CD4-positive, alpha-beta T cell treated with Interleukin-6 at 100 ng/mL for 8 hours (primary cell): ENCODE measurements at places on chromosomes 7 and 10.

- DNase-seq, result no peak
Observed at GRCh38 chr7:92423710-92424131, 23.6 kb upstream of the GATAD1 start.

- DNase-seq, result no peak
Observed at GRCh38 chr7:98049034-98049433, 57.6 kb upstream of the LMTK2 start.

DNA sequence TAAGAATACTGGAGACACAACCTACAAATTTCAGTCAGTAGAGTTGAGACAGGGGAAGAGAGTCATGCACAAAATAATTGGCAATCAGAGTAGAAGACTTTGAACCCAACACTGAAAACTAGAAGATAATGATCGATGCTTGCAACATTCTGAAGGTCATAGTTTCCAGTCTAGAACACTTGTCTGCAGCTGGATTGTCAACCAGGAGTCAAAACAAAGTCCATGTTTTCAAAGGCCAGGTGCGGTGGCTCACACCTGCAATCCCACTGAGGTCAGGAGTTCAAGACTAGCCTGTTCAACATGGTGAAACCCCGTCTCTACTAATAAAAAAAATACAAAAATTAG, 26.8 kb upstream of the SMURF1 start:
- no peak for DNase-seq

DNA sequence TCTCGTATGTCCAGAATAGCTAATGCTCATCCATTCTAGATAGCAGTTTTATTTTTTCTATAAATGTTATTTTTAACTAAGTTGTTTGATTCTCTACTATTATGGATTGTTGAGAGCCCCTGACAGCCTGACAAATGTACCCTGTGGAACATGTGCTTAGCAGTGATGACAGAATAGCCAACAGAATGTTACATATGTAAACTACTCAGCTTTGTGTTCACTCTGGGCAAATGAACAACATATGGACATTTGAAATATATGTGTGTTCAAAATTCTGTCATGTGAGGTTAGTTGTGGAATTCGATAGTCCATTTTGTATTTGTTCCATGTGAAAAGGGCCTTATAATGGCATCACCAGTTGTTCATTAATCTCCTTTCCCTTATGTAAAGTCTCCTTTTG, 199.7 kb downstream of the EXOC4 start:
- no peak for DNase-seq

DNA sequence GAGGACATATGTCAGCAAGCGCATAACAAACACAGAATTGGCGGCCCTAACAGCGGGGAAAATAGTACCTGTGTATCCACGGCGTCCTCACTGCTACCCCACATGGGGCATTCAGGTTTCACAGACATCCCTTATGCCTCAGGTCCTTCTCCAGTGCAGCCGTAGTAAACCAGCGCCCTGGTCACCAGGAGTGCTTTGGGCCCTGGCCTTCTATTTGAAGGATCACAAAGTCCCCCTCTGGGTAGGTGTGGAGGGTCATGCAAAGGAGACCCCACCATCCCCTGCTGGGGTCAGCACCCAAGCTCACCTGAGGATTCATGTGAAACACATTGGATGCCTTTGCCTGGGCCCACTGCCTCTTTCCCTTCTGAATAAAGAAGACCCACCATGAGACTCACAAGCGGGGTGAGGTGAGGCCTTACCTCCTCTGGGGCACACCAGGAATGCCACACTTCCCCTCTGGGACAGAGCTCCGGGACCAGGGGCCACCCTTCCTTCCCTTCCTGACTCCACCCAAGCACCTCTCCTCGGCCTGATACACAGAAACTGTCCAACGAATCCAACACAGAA, 18.8 kb downstream of the CLRN3 start:
- DNase-seq, result no peak

DNA sequence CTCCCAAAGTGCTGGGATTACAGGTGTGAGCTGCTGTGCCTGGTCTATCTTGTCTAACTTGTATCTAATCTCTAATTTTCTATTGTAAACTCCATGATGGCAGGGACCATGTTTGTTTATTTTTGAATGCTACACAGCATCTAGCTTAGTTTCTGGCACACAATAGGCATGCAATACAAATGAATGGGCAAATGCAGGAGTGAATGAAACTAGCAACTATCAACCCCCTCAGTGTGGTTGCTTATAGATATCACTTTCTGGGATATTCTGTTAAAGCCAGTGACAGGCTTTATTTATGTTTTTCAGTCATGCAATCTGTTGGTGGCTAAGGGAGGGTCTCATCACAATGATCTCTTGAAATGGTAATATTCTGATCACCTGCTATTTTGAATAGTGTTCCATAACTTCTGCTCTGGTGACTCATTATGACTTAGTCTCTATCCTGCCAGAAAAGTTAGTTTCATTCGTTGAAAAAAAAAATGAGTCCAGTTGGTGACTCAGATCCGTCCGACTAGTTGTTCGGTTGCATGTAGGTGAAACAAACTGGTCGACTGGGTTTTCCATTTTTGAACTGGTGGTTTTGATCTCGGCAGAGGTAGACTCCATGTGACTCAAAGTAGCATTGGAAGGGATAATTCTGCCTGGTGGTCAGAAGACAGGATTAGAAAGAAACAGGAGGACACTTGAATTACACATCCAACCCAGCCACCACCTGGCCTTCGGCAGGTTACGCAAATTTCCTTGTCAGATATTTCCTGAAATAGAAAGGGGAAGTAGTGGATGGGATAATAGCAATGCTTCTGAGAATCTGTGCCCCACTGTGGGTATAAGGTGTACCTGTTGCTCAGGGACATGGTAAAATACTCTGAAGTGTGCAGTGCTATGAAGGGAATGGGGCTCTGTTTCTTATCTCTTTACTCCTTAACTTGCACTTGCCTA, 76.8 kb downstream of the GATA3 start:
- DNase-seq, result peak; percentile 20

- DNase-seq, result no peak
Observed at GRCh38 chr7:132618956-132619305, 42.7 kb upstream of the PLXNA4 start.

GRCh38 chr7:55053651-55054571, 35.1 kb downstream of the EGFR start:
- DNase-seq, result no peak

- no peak for DNase-seq
Observed at GRCh38 chr10:44954962-44955361, 4.6 kb upstream of the RASSF4 start.

DNA sequence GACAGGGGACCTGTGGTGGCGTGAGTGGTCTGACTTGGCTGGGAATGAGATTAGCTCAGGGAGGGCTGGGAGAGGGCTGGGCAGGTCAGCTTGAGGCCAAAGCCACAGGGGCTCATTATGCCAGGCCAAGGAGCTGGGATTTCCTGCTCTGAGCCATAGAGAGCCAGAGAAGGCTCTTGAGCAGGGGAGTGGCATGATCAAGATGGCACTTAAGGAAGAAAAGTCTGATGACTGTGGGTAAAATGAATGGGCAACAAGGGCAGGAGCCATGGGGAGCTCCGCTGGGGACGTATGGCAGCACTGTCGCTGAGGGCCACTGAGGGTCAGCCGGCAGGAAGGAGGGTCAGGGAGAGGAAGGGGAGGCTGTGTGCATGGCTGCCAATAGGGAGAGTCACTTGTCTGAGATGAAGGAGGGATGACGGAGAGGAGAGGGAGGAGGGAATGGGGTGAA, 5.8 kb downstream of the ANTXRL start:
- no peak for DNase-seq

- DNase-seq, result no peak
Observed at GRCh38 chr7:139651308-139651707, 126.5 kb downstream of the HIPK2 start.

GRCh38 chr10:9625304-9625703, 1392.4 kb upstream of the CELF2 start:
- no peak for DNase-seq

DNA sequence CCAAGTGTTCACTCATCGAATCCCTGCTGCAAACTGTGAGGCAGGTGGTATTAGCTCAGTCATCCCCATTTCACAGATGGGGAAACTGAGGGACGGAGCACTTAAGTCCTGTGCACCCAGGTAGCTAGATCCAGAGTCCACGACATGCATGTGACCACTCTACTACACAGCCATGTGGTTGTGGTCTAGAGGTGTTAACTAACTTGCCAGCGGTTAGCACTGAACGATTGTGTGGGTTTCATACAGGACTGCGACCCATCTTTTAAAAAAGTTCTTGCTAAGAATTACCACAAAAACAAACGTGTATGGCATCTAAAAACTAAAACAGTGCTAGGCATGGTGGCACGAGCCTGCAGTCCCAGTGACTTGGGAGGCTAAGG, 16.1 kb upstream of the ABCC2 start:
- no peak for DNase-seq

DNA sequence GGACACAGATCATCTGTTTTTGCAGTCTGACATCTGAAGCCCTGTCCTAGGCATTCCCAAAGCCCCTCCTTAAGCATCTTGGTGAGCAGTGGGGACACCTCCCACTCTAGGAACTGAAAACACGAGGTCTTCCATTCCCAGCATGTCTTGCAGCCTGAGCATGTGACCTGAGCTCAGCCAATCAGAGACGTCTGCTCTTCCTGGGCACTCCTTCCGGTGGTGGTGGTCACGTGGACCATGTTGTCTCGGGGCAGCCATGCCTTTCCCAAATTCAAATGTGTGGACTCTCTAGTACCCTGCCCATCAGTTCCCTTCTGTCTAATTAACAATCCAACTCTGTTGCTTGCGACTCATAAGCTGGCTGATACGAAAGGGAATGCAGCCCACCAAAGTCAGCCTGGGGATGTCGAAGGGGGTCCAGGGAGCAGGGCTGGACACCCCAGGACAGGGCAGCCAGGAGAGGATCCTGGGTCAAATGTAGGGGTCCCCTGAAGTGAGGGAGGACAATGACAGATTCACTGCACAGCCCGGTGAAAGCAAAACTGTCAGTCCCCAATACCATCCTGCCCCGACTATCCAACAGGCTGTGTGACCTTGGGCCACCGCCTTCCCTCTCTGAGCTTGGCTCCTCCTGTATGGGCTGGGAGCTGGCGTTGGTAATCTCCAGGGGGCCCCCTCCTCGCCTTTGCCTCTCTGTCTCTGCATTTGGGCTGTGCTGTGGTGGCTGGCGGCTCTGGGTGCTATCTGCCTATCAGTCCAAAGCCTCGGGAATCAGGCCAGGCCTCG, 57.4 kb upstream of the BAIAP2L1 start:
- no peak for DNase-seq

GRCh38 chr7:131108212-131108940, 219.3 kb upstream of the MKLN1 start:
- peak; percentile 66 for DNase-seq

DNA sequence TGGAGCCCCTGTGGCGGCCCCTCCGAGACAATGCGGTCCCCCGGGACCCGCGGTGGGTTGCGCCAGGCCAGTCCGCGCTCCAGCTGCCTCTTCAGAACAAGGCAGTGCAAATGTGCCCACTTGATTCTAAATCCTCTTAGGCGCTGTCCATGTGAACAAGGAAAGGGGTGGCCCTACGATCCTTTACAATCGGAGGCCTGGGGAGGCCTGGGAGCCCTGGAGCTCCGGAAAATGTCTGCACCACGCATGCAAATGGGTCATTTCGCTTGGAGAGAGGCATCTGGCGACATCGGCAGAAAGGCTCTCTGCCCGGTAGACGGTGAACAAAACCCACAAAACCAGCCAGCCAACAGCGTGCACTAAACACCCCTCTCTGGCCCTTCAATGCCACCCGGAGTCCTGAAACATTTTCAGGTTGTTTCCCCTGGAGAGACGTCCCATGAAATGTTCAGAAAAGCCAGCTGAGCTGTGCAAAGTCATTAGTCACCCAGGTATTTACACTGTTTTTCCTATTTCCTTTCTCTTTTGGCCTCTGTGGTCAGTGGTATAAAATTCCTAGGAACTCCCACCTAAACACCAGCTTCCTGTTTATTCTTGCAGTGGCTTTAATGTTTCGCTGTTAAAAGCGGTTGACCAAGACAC, 102.8 kb upstream of the ZNF438 start:
- DNase-seq, result no peak

GRCh38 chr7:134941185-134941900, 45.0 kb upstream of the AGBL3 start:
- no peak for DNase-seq

DNA sequence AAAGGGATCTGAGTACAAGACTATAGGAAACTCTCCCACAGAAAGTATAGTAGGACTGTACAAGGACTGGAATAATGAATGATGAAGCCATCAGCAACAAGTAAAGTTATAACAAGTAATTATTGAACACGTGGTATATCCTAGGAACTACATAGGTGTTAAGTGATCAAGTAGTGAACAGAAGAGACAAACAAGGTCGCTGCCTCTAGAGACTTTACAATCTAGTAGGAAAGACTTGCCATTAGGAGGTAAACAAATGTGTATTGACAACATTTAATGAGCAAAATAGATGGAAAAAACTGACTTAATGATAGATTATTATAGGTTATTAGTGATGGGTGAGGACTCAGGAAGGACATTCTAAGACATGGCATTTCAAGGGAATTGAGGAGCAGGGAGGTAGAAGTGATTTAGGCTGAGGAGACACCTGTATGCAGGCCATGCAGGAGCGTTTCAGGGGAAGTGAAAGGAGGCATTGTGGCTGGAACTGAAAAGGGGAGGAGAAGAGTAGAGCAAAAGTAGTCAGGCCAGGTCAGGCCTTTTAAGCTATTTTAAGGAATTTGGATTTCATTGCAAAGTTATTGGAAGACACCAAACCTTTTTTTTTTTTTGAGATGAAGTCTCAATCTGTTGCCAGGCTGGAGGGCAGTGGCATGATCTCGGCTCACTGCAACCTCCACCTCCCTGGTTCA, 8.5 kb upstream of the GLCCI1 start:
- no peak for DNase-seq

DNA sequence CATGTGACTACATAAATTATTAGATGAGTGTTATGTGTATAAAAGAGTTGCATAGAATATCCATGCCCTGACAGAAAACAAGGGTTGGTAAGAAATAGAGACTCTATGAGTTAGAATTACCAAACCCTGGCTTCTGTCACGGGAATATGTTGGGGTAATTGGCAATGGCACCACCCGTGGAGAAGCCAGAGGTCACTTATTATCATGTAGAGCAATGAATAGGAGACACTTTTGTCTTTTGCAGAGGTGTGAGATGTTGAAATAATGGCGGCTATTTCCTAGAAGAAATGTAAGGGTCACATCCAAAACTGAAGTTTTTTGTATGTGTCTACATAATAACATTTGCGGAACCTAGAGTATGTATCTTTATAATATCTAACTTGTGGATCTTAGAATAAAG, 35.3 kb downstream of the ABCB5 start:
- DNase-seq, result no peak

DNA sequence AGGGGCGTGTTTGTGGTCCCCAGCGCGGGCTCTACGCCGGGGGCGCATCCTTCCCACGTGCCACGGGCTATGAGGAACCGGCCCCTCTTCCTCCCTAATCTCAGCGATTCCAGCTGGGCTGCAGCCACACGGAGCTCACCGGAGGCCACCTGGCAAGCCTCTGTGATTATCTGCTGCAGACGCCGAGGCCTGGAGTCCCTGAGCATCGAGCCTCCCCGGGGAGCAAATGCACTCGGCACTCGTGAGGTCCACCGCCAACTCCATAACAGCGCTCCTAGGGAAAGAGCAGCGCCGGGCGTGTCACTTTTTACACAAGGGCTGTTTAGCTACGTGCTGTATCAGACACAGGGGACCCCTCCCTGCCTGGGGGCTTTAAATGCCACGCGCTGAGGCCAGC, 101.2 kb downstream of the DYNC2I1 start:
- DNase-seq, result no peak
